T-helper 22 cell (primary cell): ENCODE measurements at places on chromosomes 2 and 18.

- no peak for DNase-seq
Measured at GRCh38 chr18:78904179-78904531, 75.5 kb upstream of the SALL3 start.

DNA sequence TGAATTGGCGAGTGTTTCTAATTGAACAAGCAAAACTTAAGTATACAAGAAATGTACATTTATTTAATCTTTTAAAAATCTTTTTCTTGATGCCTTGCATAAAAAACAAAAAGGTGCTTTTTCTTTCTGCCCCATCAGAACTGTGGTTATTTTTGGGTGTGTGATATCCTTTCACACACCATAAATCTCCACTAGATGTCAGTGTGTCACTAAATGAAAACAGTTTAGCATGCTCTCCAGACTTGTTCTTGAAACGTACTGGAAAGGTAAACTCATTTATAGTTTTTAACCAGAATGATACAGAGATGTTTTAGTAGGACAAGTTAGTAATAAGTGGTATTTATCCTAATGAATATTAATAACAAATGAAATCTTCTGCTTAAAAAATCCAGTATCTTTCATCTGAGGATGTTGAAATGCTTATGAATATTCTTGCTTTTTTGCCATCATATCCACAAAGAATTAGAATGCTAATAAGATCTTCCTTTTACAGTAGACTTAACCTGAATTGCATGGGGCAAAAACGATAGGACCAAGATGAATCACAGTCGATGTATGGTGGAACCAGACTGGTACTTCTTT, 96.8 kb downstream of the UBE2E3 start:
- no peak for DNase-seq

- no peak for DNase-seq
Measured at GRCh38 chr2:220104871-220105351, 477.5 kb downstream of the SLC4A3 start.

- no peak for DNase-seq
Measured at GRCh38 chr18:63422864-63423304, 608 bp upstream of the VPS4B start.

DNA sequence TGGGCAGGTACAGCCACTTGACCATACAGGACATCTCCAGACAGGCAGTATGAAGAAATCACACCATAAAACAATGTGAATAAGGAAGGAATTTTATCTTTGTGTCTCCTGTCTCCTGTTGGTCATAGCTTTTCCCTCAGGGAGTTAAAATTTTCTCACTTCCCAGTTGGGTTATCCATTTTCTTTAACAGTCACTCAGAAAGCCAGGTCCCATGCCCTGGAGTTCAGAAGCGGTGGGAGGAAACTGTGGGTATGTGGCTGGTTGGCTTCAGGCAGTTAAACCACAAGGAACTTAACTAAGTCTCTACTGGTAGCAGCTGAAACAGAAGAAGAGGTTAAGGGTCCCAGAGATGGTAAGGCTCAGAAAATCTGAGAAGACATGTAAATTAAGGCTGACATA, 6.5 kb upstream of the SMAD2 start:
- no peak for DNase-seq

DNA sequence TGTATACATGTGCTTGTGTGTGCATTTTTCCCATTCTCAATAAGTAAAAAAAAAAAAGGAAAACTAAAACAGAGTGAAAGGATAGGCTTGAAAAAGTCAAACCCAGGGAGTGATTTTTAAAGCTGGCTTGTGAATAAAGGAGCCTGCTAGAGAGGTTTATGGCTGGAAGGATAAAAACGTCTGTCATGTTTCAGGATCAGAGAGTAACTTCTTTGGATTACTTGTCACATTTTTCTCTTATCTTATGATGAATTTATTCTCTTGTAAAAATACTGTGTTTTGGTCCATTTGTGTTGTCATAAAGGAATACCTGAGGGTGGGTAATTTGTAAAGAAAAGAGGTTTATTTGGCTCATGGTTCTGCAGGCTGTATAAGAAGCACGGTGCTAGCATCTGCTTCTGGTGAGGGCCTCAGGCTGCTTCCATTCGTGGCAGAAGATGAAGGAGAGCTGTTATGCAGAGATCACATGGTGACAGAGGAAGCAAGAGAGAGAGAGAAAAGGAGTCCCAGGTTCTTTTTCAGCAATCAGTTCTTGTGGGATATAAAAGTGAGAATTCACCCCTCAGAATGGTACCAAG, 89.1 kb downstream of the OSBPL6 start:
- DNase-seq: no peak
